ENCODE measurements at places on chromosomes 1 and 21. TPM values are rescaled to one million over a fixed set of nuclear protein-coding genes. Genes with fewer than 3 reads are reported as not detected.
A peak's percentile ranks its signal among the peaks of the same experiment; 100 is the strongest.

- H3K4me3 ChIP-seq = no peak overlapping the region
- no peaks in the 10 kb centered on the region for H3K27me3 ChIP-seq
- H3K4me1 ChIP-seq = no peaks in the 10 kb centered on the region
- no peaks in the 10 kb centered on the region for H3K36me3 ChIP-seq
- H3K27ac ChIP-seq = no peak overlapping the region
Observed at GRCh38 chr1:225691861-225692516, 39.1 kb upstream of the ENAH start.

DNA sequence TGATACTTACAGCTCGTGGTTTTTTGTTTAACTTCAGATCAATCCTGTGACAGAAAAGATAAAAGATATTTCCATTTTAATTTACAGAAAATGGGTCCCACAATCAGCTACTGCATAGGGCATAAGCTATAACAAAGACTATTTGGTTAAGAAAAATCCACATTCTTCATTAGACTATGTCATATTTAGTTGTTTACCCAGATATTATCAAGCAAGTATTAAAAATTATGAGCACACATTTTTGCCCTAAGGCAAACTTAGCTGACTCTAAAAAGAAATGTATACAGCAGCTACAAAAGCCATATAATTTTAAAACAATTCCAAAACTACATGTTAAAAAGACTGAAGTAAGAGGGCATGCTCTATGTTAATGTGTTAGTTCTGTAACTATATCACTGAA, 18.7 kb downstream of the MEAF6 start:
- H3K27ac ChIP-seq = no peak overlapping the region
- H3K27me3 ChIP-seq = no peaks in the 10 kb centered on the region
- no peaks in the 10 kb centered on the region for H3K4me1 ChIP-seq
- H3K36me3 ChIP-seq = peaks cover 6% of the 10 kb centered on the region
- no peak overlapping the region for H3K4me3 ChIP-seq

DNA sequence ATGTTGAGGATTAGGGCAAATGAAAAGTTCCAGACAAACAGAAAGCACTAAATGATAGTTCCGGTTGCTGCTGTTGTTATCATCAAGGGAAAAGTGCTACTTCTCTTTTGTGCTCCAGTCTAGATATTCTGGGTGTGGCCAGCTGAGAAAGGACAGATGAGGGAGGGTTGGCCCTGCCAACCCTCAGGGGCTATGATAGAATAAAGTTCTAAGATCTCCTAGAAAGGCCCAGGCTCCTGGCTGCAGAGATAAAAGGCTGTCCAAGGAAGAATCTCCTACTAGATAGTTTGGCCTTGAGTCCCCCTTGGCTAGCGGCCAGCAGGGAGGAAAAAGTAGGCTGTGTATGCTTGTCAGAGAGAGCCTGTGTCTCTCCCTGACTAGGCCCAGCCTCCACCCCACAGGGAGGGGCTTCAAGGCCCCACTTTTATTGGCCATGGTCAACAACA, 31.5 kb downstream of the RIMS3 start:
- DNase-seq = no peak
- H3K36me3 ChIP-seq = no peaks in the 10 kb centered on the region
- no peak overlapping the region for H3K4me3 ChIP-seq
- no peaks in the 10 kb centered on the region for H3K27me3 ChIP-seq
- no peaks in the 10 kb centered on the region for H3K4me1 ChIP-seq
- H3K27ac ChIP-seq = no peak overlapping the region

GRCh38 chr1:158246650-158247049, 7.6 kb upstream of the CD1A start:
- H3K27me3 ChIP-seq = no peaks in the 10 kb centered on the region
- DNase-seq = peak; percentile 20
- H3K4me1 ChIP-seq = no peaks in the 10 kb centered on the region
- H3K36me3 ChIP-seq = no peaks in the 10 kb centered on the region
- no peak overlapping the region for H3K4me3 ChIP-seq

DNA sequence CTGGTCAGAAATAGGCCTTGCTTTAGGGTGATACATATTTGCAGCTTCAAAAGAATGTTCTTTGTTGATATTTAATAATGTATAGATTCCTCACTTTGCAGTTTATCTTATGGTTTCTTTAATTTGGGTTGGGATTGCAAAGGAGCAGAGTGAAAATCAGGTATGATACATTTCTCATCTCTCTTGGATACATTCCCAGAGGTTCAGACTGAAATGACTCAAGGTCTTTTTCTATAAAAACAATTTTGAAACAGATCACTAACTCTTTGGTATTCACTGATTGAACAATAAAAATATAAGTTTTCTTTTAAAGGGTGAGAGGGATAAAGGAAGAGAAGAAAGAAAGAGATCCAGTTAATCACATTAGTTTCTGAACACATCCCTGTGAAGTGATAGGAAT, 606.5 kb upstream of the CAMK1G start:
- no peaks in the 10 kb centered on the region for H3K4me1 ChIP-seq
- H3K36me3 ChIP-seq = no peaks in the 10 kb centered on the region
- H3K4me3 ChIP-seq = no peak overlapping the region

DNA sequence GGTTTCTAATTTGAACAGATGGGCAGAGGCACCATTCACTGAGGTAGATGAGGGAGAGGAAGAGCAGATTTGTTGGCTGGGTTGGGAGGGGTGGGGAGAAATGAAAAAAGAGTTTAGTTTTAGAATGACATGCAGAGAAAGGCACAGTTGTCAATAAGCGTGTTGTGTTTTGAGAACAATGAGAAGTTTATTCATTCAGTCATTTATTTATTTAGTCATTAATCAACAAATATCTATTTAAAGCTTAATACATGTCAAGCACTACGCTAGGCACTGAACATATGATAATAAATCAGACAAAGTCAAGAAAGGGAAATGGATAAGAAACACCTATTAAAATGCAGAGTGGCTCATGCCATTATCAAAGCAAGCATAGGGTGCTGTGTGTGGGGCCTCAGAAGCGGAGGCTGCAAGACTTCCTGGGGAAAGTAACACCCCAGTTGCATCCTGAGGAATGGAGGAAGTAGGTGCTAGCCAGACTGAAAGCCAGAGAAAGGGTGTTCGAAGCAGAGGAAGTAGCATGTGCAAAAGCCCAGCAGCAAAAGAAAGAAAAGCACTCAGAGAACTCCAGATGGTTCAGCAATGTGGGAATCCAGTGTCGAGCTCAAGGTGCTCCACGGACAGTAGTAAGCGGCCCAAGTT, 114.1 kb downstream of the RNF220 start:
- H3K4me1 ChIP-seq = peaks cover 41% of the 10 kb centered on the region
- 0 out of 2 replicates have a peak, but pooled peaks cover 6% of the 10 kb centered on the region for H3K36me3 ChIP-seq
- no peak overlapping the region for H3K4me3 ChIP-seq
- DNase-seq = no peak
- peak overlapping the region; percentile 56 for H3K27ac ChIP-seq
- no peaks in the 10 kb centered on the region for H3K27me3 ChIP-seq

GRCh38 chr1:58896246-58897183, 112.7 kb upstream of the JUN start:
- no peak for DNase-seq
- H3K27ac ChIP-seq = no peak overlapping the region
- no peaks in the 10 kb centered on the region for H3K4me1 ChIP-seq
- H3K27me3 ChIP-seq = no peaks in the 10 kb centered on the region
- no peak overlapping the region for H3K4me3 ChIP-seq
- H3K36me3 ChIP-seq = no peaks in the 10 kb centered on the region

DNA sequence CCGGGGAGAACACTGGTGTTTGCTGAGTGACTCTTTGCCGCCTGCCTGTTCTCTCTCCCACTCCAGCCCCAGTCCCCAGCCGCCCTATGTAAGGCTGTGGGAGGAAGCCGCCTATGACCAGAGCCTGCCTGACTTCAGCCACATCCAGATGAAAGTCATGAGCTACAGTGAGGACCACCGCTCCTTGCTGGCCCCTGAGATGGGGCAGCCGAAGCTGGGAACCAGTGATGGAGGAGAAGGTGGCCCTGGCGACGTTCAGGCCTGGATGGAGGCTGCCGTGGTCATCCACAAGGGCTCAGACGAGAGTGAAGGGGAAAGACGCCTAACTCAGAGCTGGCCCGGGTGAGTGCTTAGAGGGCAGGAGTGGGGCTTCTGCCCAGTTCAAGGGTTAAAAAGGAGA, 8.2 kb downstream of the BSND start:
- no peak for DNase-seq
- H3K4me3 ChIP-seq = no peak overlapping the region
- no peaks in the 10 kb centered on the region for H3K36me3 ChIP-seq
- no peak overlapping the region for H3K27ac ChIP-seq
- 0 out of 2 replicates have a peak, but pooled peaks cover 4% of the 10 kb centered on the region for H3K27me3 ChIP-seq
- H3K4me1 ChIP-seq = peaks cover 16% of the 10 kb centered on the region

GRCh38 chr1:221237587-221237986, 358.3 kb downstream of the HLX start:
- no peak overlapping the region for H3K4me3 ChIP-seq
- H3K27ac ChIP-seq = no peak overlapping the region
- DNase-seq = no peak
- no peaks in the 10 kb centered on the region for H3K36me3 ChIP-seq
- no peaks in the 10 kb centered on the region for H3K27me3 ChIP-seq
- H3K4me1 ChIP-seq = no peaks in the 10 kb centered on the region

DNA sequence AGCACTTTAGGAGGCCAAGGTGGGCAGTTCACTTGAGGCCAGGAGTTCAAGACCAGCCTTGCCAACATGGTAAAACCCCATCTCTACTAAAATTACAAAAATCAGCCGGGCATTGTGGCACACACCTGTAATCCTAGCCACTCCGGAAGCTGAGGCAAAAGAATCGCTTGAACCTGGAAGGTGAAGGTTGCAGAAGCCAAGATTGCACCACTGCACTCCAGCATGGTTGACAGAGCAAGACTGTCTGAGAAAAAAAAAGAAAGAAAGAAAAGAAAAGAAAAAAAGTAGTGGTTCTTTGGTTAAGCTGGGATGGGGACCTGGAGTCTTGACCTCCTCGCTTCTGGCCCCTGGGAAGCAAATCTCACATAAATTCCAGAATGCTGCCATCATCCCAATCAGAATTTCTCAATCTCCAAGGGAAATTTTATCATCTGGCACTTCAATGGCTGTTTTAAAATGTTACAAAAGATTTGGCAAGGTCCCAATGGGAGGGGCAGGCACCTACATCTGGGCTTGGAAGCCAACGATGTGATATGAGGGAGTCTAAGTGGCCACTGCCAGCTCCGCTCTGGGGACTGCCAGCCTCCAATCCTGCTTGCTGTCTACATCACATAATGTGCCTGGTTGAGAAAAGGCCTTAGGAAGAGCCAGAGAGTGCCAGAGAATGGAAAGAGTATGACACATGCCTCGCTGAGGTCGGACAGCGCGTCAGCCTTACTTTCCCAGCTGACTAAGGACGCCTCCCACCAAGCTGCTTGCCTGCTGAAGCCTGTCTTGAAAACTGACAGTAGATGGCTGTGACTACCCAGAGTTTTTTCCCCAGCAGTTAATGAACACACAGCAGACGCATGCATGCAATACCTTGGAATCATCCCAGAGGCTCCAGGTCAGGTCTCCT, 42.1 kb upstream of the SRP9 start:
- H3K36me3 ChIP-seq = no peaks in the 10 kb centered on the region
- DNase-seq = no peak
- no peak overlapping the region for H3K4me3 ChIP-seq

GRCh38 chr1:208551633-208552320, 307.6 kb upstream of the PLXNA2 start:
- H3K27me3 ChIP-seq = no peaks in the 10 kb centered on the region
- DNase-seq = no peak
- no peaks in the 10 kb centered on the region for H3K36me3 ChIP-seq
- no peak overlapping the region for H3K27ac ChIP-seq
- no peak overlapping the region for H3K4me3 ChIP-seq
- peaks cover 11% of the 10 kb centered on the region for H3K4me1 ChIP-seq

AQP10 gene
- not detected for total RNA-seq

LCE6A gene
- total RNA-seq = not detected

S100A4 gene
- 8.2 TPM for total RNA-seq

RNF186 gene
- not detected for total RNA-seq

FBXO2 gene
- 44.4 TPM for total RNA-seq

DNA sequence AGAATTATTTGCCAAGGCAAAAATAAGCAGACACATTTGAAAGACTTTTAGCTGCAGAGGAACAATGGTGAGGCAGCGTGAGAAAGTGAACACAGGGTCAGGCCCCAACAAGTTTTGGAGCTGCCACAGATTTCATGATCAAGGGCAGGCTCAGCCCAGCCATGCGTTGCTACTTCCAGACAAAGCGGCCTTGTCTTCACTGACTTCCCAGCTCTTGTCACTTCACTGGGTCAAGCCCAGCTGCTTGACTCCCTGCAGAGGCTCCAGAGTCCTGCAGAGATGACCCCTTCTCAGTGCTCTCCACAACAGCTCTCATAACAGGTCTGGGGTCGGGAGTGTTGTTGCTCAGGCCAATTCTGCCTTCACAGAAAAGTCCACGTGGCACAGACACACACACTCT, 35.8 kb downstream of the HHAT start:
- H3K4me3 ChIP-seq = no peak overlapping the region
- no peak overlapping the region for H3K27ac ChIP-seq
- no peaks in the 10 kb centered on the region for H3K27me3 ChIP-seq
- DNase-seq = no peak
- H3K36me3 ChIP-seq = no peaks in the 10 kb centered on the region

KRTAP19-3 gene
- not detected for total RNA-seq

DNA sequence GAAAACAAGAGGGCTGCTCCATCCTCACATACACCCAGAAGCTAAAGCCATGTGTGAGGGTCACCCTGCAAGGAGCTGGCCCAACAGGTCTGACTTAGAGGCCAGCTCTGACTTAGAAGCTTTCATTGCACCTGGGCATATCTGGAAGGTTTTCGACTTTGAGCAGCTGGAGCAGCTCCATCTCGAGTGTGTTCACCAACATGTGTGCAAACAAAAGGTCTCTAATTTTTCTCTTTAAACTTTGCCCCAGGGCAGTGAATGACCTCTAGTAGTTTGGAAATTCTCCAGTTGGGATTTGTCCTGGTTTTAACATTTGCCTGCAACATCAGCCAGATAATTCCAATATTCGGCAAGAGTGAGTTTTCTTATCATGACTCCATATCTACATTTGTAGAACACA, 108.3 kb downstream of the TNR start:
- no peak for DNase-seq
- no peaks in the 10 kb centered on the region for H3K27me3 ChIP-seq
- H3K27ac ChIP-seq = no peak overlapping the region
- no peaks in the 10 kb centered on the region for H3K36me3 ChIP-seq

NPPB gene
- total RNA-seq = not detected

DNA sequence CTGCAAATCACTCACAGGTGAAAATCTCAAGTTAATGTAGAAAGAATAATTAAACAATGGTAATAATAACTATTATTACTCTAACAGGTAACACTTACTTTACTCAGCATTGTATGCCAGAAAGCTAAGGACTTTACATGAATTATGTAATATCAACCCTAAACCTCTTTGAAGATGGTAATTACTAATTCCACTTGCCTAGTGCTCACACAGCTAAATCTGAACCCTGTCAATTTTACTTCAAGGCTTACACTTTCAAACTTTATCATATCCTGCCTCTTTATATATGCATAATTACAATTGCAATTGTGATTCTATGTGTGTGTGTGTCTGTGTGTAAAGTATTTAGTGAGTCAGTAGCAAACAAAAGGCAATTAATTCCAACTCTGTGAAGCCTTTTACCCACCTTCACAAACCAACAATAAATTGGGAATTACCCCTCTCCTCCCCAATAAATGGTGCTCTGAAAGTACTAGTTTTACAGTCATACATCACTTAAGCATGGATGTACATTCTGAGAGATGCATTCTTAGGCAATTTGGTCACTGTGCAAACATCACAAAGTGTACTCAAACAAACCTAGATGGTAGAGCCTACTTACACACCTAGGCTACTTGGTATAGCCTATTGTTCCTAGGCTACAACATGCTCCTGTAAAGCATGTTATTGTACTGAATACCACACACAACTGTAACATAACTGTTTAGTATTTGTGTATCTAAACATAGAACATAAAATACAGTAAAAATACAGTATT, 5.9 kb downstream of the ZNF644 start:
- peaks cover 72% of the 10 kb centered on the region for H3K4me1 ChIP-seq
- peaks cover 5% of the 10 kb centered on the region for H3K36me3 ChIP-seq
- no peaks in the 10 kb centered on the region for H3K27me3 ChIP-seq
- DNase-seq = no peak
- H3K4me3 ChIP-seq = peak overlapping the region; percentile 15

OR2M3 gene
- not detected for total RNA-seq

All from GM23338 (cell line).